ENCODE measurements at places on chromosomes 7 and 10.

DNA sequence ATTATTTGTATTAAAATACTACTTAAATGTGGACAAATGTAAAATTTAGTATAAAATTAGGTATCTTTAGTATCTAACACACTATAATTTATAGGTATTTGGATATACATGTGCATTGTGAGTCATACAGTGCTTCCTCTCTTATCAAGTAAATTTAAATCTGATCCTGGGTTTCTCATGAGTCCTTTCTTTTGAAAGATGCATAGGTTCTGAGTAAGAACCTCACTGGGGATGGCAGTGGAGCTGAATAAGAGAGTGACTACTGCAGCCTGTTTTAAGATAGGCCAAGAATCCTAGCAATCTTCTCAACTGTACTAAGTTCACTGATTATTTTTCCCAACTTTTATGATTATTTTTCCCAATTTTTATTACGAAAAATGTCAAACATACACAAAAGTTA, 16.2 kb downstream of the CEP55 start:
- no peak for DNase-seq

DNA sequence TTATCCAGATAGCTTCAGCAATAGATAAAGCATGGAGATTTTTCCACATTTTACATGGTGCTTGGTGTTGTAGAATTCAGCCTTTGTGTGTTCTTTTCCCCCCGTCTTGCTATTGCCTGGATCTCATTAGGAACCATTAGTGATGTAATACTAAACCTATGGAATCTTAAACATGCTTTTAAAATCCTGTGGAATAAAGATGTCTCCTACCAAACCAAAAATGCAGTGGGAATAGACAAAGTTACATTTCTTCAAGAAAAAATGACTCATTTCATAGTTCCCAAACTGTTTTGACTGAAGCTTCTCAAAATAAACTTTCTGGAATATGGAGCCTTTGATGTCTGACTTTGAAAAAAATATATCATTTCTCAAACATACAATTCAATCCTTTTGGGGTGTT, 44.0 kb downstream of the CALD1 start:
- no peak for DNase-seq

- DNase-seq = no peak
Observed at GRCh38 chr10:78871796-78872195, 197.0 kb upstream of the ZMIZ1 start.

GRCh38 chr7:50317697-50318669, 13.5 kb downstream of the IKZF1 start:
- no peak for DNase-seq

GRCh38 chr7:2528481-2529095, 9.0 kb downstream of the LFNG start:
- no peak for DNase-seq

- DNase-seq = peak; percentile 35
Observed at GRCh38 chr10:131859341-131860020, 41.3 kb upstream of the PPP2R2D start.

GRCh38 chr10:131689486-131689885, 211.3 kb upstream of the PPP2R2D start:
- peak; percentile 44 for DNase-seq
